ENCODE measurements at places on chromosomes 12 and 14. TPM values are rescaled to one million over a fixed set of nuclear protein-coding genes. Genes with fewer than 3 reads are reported as not detected.

DNA sequence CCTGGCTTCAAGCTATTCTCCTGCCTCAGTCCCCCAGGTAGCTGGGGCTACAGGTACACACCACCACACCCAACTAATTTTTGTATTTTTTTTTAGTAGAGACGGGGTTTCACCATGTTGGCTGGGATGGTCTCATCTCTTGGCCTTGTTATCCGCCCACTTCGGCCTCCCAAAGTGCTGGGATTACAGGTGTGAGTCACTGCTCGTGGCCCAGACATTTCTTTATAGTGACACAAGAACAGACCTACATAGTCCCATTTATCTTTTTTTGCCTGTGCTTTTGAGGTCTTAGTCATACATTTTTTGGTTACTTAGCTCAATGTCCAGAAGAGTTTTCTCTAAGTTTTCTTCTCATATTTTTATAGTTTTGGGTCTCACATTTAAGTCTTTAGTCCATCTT is 247.4 kb downstream of the SYT10 start:
- no peak for DNase-seq

DNA sequence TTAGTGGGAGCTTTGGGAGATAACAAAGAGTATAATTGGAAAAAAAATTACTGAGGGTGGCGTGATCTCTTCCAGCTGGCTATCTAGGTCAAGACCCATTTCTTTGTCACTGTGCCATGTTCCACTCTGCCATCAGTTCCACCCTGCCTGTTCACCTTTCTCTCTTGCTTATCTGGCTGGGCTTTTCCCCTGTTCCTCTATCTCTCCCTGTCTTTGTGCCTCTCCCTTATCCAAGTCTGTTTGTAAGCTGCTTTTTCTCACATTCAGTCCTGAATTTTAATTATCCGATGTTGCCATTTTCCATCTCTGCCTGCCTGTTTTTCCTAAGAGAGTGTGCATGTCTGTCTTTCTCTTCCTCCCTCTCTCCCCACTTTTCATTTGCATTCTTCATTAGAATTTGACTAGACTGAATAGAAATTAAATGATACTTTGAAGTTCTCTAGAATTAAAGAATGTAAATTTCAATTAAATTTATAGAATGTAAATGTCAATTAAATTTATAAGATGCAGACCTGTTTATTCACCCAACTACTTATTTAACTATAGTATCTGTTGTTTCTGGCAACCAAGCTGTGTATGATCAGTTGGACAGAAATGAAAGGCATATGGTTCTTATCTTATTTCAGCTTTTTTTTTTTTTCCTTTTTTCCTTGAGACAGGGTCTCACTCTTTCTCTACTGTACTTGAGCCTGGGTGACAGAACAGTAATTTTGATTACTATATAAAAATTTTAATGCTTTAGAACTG is 40.9 kb upstream of the A2ML1 start:
- DNase-seq: no peak

DNA sequence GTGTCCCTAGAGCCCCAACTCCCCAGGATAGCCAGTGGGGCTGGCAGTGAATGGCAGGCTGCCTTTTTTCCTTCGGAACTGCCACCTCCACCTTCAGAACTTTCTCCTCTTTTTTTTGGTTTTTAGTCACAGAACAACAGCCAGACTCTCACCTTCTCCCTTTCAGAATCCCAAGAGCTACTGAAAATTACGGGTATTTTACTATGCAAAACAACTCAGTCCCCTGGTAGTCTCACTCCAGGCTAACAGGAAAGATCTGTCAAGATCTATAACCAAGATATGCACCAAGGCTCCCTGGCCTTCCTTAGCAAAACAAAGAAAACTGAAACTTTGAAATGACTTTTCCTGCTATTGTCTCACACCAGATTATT is 12.5 kb downstream of the PLEKHG6 start:
- no peak for DNase-seq

GRCh38 chr12:114852976-114853529 is 169.1 kb upstream of the TBX3 start:
- DNase-seq: no peak

The MAX gene
- total RNA-seq: 72.6 TPM

The MRPS35 gene
- 55.4 TPM for total RNA-seq

DNA sequence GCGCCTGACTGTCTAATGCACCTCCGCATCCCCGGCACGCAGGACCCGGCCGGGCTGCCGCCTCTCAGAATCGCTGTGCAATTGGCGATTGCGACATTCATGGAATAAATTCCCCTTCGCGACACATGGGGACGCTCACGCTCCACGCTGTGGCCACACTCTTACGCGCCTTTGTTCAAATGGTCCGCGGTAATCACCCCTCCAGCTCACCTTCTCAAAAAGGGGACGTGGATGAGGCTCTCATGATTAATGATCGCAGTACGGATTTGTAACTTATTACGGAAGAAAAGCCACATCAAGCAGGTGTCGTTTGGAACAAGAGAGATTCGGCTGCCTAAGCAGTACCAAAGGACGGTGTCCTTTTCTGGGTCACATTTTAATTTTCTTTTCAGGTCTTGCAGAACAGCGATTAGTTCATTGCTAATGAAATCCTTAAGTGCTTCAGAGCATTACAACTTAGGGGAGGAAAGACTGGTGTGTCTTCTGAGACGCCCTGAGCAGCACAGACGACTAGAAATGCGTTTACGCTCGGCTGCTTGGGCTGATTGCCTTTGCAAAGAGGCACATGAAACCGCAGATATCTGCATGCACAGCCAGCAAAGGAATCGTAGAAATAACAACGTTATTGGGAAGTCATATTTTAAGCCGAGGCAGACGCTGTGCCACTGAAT is 37.3 kb upstream of the ADGRD1 start:
- DNase-seq: peak; percentile 38

The ESYT1 gene
- total RNA-seq: 80.9 TPM

DNA sequence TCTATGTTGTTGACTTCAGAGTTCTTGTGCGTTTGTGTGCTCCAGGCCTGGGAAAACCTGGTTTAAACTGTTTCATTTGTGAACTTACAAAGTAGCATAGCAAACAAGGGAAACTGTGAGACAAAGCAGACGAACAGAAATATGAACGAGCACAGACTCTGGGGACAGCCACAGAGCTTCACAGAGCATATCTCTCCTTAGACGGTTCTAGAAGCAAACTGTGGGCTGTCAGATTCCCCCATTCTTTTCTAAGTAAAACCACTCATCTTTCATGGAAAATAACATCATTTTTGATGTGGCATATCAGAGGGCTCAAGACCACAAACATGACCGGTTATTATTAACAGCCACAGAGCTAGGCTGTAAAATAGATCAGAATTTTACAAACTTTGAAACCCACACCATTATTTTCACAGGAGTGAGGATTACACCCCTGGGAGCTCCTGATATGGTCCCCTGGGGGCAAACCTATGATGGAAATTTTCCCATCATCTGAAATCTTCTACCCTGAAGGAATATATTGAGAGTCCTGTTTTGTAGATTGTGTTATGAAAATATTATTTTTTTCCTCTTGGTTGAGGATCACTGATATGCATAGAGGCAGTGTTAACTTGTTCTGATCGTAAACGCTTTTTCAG is 102.0 kb downstream of the ADGRD1 start:
- DNase-seq: no peak

DNA sequence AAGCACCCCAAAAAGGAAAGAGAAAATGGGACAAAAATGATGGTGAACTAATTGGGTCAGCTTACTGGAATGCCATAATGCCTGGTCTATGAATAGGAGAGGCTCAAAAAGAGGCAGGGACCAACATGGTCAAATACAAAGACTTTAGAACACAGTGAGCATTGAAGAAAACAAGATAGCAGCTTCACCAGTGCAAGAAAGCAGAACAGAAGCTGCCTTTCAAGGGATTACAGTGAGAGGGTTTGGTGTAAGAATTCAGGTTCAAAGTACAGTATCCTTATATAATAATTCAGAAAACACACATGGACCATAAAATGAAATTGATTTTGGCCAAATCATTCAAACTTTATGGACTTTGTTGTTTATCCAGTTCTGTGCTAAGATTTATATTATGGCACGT is 162.1 kb downstream of the NAV3 start:
- no peak for DNase-seq

DNA sequence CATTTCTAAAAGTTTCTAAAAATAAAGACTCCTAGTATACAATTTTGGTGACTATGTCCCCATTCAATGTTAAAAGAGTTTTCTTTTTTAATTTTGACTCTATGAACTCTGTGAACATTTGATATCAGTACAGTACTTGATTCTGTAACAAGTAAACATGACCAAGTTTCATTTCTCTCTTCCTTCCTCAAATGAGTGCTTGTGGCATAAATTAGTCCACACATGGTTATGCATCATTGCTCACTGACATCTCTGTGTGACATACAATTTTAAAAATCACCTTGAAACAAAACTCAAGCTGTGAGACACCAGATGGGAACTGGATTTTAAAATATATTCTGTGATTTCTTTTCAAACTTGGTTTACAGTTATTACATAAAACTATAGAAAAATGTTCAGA is 253.9 kb upstream of the MDGA2 start:
- DNase-seq: no peak

- no peak for DNase-seq
These were observed 791.2 kb downstream of the FLRT2 start for GRCh38 chr14:86321151-86321550.

DNA sequence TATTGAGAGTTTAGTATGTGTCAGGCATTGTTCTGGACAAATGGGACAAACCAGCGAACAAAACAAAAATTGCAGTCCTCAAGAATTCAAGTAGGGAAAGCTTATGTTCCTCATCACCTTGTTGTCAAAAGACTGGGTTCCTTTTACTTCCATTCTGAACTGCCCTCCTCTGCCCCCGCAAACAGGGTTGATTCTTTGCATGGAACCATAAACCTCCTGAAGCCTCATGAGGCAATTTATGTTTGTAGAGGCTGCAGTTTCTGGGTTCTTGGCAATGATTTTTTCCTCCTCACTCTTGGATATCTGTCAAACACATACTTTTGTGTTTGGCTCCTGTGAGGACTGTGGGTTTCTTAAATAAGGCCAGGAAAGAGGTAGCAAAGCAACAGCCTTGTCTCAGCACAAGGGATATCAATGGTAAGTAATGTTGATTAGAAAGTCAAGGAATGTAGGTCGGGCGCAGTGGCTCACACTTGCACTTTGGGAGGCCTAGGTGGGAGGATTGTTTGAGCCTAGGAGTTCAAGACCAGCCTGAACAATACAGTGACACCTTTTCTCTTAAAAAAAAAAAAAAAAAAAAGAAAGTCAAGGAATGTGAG is 13.9 kb downstream of the COPZ1 start:
- no peak for DNase-seq

All from HCT116 (cell line).